ENCODE measurements at places on chromosomes 13 and 19.
A peak's percentile ranks its signal among the peaks of the same experiment; 100 is the strongest.

GRCh38 chr13:84080748-84081530, 198.7 kb upstream of the SLITRK1 start:
- no peak for DNase-seq

- DNase-seq, result no peak
These were observed 170.9 kb downstream of the USP12 start for GRCh38 chr13:27000686-27001085.

DNA sequence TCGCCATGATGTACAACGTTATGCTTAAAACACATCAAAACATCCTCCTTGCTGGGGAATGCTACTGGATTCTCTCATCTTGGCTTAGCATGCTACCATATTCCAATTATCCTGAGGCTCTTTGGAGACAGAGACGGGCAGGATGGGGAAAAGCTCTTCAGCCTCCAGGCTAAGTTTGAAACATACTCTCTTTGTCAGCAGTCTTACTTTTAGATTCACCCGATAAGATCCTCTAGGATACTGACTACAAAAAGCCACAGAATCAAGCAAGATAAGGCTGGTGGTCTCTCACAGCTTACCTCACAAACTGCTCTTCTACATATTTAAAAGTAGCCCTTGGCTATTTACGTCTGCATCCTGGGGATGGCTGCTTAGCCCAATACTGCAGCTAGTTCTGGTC, 72.8 kb upstream of the LRCH1 start:
- no peak for DNase-seq

GRCh38 chr19:34505321-34506025, 23.9 kb downstream of the WTIP start:
- no peak for DNase-seq

DNA sequence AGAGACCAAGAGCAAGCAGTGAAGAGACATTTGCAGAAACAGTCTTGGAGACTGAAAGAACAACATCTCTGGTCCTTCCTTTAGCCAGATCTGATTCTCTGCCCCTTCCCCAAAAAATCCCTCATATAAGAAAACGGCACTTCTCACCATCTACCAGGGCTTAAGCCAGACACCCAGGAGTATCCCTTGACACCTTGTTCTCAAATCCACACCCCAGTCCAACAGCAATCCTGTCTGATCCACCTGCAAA, 1.7 kb upstream of the PLEKHG2 start:
- no peak for DNase-seq

DNA sequence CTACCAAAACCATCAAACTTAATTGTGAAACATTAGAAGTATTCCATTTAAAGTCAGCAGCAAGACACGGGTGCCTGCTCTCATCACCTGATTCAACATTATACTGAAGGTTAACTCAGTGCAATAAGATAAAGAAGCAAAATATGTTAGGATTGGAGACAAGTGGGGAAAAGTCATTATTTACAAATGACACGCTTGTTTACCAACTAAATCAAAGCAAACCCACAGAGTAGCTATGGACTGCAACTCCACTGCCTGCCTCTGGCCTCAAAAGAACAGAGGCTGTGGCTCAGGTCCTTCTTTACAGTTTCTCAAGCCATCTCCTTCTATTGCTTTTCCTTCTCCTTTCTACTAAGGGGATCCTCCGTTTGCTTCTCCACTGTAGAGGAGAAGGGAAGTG, 21.0 kb upstream of the ATP12A start:
- no peak for DNase-seq

GRCh38 chr19:2097886-2098327, 1.2 kb downstream of the IZUMO4 start:
- DNase-seq, result no peak

- DNase-seq, result no peak
These were observed 25.3 kb upstream of the OR10H2 start for GRCh38 chr19:15702534-15702930.

GRCh38 chr13:113633485-113633873, 24.5 kb downstream of the ATP4B start:
- no peak for DNase-seq

GRCh38 chr19:30178721-30179402, 193.3 kb upstream of the ZNF536 start:
- DNase-seq, result no peak

- DNase-seq, result peak; percentile 5
These were observed 133.2 kb downstream of the FRY start for GRCh38 chr13:32164622-32165268.

DNA sequence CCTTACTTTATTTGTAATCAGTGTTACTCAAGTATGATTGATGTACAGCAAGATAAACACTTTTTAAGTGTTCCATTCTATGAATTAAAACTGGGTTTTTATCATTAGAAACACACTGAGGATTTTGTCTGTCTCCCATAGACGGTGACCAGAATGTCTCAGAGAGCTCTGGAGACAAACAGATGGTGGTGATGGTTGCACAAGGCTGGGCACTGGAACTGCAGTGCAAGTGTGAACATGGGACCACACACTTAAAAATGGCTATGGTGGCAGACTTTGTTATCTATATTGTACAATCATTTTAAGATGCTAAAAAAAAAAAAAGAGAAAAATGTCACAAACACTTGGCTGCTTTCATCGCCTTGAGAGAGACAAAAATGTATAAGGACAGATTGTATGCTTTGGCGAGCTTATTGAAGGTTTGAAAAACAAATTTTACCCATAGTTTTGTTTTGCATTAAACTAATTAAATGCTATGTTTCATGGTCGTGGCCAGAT, 273.0 kb downstream of the SHISA2 start:
- no peak for DNase-seq

DNA sequence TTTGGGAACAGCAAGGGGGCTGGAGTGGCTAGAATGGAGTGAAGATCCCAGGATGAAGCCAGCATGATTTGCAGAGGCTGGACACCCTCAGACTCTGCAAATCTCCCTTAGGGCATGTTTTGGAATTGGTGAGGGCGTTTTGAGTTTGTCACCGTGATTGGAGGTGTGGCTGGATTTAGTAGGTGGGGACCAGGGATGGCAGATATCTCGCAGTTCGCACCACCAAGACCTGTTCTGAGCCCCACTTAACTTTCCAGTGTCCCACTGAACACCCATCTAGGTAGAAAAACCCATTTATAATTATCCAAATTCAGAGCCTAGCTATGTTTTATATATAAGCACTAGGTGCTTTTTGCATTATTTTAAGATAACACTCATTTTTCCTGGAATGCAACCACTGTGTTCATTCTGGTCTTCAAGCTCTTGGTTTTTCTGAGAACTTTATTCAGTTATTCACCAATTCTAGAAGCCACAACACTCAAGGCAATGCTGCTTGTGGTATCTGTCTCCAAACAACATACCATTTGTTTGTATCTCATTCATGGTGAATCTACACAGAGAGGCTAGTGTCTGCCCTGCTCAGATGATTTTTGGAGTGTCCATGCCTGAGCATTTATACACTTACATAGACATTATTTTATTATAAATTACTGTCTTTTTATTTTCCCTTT, 3.0 kb upstream of the NANOS2 start:
- DNase-seq, result no peak

DNA sequence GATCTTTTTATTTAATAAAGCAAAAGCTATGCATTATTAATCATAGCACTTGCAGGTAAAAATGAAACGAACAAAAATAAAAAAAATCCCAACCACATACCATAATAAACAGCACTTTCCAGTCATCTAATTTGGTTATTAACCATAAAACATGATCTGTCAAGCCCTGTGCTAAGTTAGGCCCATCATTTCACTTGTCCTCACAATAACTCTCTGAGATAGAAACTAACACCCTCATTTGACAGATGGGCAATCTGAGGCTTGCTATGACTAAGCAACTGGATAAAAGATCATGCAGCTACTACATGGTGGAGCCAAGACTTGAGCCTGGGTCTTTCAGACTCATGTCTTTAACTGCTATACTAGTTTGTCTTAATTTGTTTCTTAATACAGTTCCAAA, 21.8 kb downstream of the PROSER1 start:
- DNase-seq, result no peak

- DNase-seq, result no peak
These were observed 9.5 kb upstream of the URAD start for GRCh38 chr13:27997904-27998522.

DNA sequence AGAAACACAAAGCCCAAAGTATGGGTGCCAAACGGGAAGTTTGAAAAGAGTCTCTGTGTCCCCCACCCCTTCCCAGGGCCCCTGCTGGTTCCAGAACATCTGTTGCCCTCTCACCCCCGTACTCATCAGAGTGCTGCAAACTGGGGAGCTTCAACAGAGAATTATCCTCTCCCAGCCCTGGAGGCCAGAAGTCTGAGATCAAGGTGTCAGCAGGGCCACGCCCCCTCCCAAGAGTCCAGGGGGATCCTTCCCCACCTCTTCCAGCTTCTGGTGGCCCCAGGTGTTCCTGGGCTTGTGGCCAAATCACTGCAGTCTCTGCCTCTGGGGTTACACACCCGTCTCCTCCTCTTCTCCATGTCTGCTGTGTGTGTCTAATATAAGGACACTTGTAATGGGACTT, 183.4 kb downstream of the PTPRS start:
- DNase-seq, result no peak

DNA sequence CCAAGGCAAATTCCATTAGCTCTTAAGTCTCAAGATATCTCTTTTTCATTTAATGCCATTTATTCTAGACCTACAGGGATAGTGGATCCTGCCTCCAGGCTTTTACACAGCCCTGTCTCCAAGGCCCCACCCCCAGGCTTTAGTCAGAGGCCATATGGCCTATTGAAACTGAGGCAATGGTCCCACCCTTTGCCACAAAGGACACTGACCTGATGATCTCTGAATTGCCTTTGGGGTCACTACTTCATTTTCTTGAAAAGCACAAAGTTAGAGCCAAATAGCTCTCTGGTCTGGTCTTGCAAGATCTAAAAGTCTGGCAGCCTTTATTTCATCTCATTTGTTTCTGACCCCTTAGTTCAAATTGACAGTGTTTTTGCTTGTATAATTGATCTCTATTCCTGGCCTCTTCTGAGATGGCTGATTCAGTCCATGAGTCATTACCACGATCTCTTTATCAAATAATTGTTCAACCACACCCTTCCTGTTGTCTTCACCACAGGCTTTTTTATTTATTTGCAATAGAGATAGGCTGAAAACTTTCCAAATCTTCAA, 209.8 kb downstream of the FGF14 start:
- DNase-seq, result no peak
